Chondrocyte (in vitro differentiated cells): ENCODE measurements at places on chromosomes 2 and 18.

DNA sequence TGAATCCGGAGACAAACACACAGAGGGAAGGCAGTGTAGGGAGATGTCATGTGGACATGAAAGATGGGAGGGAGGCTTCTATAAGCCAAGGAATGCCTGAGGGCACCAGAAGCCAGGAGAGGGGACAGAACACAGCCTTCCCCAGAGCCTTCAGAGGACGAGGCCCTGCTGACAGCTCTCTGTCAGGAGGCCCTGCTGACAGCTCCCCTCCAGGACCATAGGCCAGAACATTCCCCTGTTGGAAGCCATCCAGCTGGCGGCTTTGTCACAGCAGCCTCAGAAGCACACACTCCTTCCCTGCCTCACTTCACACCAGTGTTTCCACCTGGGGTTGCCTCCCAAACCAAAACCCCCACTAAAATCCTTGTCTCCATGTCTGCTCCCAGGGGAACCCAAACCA is 171.3 kb upstream of the ID2 start:
- DNase-seq = peak; percentile 59

- DNase-seq = no peak
Measured at GRCh38 chr2:159450180-159450579, 163.7 kb upstream of the WDSUB1 start.

GRCh38 chr2:8251291-8251690 is 430.6 kb upstream of the ID2 start:
- DNase-seq = no peak

DNA sequence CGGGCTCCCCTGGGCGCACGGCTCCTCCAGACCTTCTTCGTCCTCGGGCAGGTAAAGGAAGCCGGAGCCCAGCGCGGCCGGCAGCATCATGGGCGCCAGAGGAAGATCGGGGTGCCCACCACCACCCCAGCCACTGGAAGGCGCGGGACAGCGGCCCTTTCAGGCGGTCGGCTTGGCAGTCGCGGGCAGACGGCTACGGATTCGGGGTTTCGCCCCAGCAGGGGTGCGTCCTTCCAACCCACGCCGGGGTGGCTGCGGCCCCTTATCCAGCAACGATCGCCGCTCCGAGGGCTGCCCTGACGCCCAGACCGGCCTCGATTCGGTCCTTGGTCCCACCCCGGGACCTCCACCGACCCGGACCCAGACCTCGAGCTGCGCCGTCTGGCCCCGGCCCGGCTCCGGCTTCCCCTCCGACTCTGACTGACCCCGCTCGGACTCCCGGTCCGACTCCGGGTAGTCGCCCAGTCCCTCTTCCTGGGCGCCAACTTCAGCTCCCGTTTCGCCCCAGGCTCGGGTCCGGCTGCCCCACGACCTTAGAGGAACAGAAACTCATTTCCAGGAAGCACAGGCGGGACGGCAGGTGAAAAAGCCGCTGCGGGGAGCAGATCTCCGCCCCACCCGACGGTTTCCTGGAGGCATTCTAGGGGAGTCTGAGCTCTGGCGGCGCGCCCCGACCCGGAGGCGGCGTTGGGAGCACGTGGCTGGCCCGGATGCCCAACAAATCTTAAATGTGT is 30.2 kb upstream of the SSB start:
- DNase-seq = no peak

- DNase-seq = no peak
Measured at GRCh38 chr18:76620321-76621170, 125.5 kb upstream of the ZNF516 start.

DNA sequence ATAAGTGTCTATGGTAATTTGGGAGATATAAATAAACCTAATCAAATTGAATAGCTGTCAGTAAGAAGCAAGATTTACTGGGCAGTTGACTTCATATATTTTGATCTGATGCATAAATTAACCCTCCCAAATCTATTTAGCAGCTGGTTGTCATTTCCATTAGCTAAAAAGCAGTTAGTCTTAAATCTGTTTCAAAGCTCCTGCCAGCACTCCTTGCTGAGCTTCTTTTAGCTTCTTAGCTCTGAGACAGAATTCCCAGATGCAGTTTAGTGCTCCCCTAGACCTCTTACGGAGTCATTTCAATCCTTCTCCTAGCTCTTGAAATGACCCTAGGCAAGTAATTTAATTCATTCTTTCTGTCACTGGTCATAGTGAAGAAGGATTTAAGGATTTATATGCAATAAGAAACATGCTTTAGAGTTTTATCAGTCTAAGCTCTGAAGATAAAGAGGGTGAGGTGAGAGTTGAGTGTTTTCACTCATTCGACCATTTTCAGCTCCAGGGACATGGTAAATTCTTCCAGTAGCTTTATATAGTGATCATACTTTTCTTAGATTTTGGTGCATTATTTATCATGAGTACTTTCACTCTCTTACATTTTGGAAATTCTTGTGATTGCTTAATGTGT is 98.9 kb downstream of the PHLPP1 start:
- no peak for DNase-seq
